ENCODE measurements at places on chromosomes 1 and 21.
A peak's percentile ranks its signal among the peaks of the same experiment; 100 is the strongest.

DNA sequence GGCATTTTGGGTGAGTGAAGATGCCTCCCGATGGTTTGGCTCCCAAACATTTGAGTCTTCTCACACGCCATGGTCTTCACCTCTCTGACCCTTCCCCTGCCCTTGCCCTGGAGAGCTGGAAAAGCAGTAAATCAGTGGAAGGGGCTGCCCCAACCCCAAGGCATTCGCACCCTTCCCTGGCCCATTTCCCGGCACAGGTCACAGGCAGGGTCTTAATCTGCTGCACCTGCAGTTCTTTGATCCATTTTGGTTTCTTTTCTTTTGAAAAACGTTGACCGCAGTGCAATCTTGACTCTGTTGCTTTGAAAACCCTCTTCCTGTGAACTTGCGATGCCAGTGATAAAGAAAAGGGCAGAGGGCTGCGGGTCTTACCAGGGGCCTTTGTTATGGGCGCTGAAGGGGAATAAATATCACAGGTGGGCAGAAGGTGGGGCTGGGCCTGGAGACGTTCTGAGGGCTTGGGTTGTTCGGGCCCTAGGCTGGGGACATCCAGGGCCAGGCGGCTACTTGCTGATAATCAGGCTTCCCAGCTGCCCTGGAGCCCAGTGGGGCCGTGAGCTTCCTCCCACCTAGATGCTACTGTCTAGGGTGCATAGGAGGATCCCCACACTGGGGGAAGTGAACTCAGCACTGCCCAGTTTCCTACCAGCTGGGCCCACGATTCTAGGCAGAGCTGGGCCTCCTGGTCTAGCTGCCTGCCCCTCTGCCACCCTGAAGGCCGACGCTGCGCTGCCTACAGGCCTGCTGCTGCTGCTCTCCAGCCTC lies 38.6 kb upstream of the EPS8L3 start:
- DNase-seq: no peak

GRCh38 chr21:38774152-38774551 lies 31.6 kb upstream of the ETS2 start:
- DNase-seq: no peak

DNA sequence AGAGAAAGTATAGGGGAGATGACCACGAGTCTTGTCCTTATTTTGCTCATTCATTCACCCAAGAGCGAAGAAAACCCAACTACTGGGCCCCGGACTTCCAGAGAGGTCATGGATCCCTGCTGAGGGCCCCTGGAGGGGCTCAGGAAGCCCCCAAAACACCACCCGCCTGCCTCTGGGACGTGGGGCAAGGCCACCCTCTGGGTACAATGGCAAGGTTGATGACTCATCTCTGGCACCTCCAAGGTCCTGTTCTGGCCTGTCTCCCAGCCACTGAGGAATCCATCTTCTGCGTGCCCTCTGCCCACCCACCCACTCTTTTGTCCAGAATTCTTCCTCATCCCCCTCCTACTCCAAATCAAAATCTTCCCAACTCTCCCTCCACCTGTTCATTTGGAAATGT lies 21.3 kb upstream of the PRDM15 start:
- no peak for DNase-seq

DNA sequence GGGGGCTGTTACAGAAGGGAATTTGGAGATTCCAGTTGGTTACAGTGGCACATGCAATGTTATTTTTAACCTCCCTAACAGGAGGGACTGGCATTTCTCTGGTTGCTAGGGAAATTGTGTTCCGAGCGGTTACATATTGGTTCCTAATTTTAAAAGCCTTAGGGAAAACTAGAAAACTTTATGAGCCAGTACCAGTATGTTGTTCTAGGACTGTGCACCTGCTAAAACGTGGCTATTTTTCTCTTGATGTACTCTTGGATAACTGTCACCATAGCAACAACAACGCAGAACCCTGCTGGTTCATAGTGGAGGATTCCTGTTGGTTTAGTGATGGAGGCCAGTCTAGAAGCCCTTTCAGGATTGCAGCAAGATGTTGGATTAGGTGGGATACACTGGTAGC lies 68.9 kb upstream of the PGBD5 start:
- no peak for DNase-seq

DNA sequence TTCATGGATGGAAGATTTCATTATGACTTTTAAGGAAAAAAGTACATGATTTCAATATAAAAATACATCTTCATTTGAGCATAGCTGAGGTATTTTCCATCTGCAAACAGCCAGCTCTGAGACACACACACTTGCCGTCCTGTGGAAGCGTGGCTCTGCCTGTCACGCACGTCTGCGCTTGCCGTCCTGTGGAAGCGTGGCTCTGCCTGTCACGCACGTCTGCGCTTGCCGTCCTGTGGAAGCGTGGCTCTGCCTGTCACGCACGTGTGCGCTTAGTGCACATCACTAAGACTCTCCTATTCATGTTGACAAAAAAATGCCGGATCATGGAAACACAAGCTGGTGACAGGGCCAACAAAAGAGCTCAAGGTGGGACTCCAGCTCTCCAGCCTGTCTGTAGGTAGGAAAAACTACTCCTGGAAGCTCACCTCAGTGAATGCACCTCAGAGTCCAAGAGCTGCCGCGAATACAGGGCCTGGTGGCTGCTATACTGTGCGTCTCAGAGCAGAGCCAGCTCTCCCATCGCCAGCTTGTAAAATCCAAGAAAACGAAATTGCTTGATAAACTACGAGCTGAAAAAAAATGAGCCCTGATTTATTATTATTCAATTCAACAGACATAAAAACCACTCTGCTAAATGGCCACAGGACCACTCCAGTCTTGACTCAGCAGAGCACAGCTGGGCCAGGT lies 69.3 kb downstream of the SLC37A1 start:
- no peak for DNase-seq

GRCh38 chr1:111347026-111347425 lies 56.4 kb downstream of the CHIA start:
- DNase-seq: no peak

- no peak for DNase-seq
Observed at GRCh38 chr1:244237445-244237844, 186.4 kb downstream of the ZBTB18 start.

DNA sequence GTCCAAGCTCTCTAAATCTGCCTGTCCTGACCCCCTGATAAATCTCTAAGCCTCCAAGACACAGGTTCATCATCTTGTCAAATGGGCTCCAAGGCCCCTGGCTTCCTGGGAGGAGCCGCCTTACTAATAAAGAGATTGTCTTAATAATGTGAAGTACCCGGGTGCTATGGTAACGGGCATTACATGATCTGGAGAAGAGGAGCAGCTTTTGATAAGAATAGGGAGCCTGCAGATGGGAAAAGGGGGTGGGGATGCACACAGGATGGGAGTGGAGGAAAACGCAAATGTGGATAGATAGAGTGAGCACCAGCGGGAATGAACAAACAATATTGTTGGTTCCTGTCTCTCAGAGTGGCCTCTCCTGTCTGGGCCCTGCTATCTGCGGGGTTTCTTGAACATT lies 11.9 kb upstream of the RXRG start:
- DNase-seq: no peak

DNA sequence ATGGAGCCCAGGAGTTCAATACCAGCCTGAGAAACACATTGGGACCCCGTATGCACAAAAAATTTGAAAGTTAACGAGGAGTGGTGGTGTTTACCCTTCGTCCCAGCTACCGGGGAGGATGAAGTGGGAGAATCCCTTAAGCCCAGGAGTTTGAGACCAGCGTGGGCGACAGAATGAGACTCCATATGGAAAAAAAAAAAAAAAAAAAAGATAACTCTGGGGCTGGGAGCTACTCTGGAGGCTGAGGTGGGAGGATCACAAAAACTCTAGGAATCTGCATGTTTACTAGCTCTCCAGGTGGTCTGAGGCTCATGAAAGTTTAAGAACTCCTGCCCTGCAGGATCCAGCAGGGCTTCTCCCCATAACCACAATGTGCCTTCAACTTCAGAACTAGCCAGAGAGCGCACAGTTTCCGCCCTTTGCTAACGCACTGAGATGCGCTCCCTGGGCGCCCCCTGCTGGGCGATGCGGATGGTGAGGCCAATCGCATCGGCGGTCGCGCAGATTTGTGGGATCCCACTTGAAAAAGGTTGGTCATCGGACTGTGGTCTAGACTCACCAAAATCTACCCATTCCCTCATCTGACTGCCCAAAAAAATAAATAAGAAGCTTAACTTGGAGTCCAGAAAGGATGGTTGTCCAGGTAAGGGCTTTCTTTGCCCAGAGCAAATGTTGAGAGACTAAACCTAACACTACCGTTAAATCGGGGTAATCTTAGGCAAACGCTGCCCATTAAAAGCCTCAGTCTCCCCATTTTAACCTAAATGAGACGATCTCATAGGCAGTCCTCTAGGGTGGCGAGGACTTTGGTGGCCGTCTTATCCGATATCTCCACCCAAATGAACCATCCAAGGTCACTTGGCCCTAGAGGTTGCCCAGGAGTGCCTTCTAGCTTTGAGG lies 8.8 kb downstream of the ZNF683 start:
- peak; percentile 92 for DNase-seq

DNA sequence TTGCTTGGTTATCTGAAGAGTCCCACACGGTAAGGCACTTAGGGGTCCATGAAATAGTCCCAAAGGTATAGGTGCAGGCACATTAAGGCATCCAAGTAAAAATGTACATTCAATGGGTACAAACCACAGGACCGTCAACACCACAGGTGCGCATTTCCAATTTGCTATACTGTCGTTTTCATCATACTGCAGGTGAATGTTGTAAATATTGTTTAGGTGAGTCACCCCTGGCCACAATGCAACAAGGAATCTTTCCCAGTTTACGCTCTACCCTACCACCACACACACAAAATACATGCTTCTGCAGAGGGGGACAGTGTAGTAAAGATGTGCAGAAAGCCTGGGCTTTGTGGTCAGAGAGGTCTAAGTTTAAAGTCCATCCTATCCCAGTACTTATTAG lies 13.7 kb downstream of the CADM3 start:
- no peak for DNase-seq

DNA sequence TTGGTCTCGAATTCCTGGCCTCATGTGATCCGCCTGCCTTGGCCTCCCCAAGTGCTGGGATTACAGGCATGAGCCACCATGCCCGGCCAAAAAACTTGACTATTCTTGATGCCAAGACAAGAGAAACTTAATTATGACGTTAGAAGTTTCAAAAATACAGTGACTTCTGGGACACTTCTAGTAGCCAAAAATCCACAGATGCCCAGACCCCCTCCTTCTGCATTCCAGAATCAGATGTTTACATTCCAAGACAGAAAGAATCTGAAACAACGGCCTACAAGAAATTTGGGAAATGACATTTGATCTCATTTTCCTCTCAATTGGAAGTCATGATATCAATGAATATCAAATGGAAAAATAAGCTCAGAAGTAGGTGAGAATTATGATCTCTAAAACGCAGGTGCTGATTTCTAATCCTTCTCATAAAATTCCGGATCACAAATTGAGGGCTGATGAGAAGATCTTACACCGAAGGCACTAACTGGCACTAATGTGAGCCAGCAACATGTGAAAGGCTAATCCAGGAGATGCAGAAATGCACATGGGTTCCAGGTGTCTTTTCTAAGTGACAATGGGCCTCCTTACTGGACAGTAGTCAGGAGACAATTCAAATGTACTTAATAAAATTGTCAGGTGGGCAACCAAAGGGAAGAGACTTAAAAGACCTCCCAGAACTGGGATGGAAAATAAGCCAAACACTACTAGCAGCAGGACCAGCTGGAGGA lies 5.5 kb downstream of the RAB29 start:
- no peak for DNase-seq

DNA sequence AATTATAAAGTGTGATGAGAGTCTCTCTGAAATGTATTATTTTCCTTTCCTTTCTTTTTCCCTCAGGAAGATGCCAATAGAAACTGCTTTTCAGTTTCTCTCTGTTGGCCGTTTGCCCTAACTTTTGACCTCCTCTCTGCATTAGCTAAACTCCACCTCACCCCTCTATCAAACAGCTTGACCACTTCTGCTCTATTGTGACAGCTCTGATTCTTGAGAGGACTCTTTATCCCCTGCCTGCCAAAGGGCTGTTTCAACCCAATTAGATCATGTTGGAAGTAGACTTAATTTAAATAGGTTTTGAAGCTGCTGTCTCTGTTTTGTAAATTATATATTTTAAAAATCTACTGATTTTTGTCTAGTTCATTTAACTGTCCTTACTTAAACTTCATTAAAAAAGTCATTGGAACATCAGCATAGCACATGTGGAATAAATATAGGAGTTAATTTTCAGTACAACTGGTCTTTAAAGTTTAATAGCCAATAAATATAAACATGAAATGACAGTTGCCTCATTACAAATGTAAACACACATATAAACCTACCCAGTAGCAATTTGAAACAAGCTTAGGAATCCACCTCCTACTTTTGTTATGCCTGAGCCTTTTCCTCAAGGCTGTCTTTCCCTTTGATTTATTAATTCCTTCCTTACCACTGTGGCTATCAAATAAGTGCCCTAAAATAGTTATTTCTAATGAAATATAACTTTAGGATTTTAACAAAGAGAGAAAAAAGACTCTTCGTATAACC lies 152.0 kb downstream of the CHRM3 start:
- DNase-seq: no peak

DNA sequence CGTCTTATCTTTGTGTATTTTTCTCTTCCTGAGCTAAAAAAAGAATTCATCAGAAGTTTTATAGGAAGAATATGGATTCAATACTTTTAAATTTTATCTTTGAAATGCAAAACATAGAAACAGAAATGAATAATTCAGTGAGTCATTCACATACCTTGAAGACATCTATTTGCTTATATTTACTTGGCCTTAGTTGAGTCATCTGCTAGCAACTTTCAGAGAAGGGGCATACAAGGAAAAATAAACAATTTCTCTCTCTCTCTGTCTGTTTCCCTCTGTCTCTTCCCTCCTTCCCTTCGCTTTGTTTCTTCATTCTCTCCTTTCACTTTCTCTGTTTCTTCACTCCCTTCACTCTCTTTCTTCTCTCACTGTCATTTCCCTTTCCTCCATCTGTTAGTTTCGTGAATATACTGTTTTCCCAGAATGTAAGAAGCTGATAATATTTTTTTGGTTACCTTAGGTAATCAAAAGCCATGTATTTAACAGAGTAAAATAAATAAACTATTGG lies 477.2 kb downstream of the BRINP3 start:
- no peak for DNase-seq
